ENCODE measurements at places on chromosomes 2 and 18.

DNA sequence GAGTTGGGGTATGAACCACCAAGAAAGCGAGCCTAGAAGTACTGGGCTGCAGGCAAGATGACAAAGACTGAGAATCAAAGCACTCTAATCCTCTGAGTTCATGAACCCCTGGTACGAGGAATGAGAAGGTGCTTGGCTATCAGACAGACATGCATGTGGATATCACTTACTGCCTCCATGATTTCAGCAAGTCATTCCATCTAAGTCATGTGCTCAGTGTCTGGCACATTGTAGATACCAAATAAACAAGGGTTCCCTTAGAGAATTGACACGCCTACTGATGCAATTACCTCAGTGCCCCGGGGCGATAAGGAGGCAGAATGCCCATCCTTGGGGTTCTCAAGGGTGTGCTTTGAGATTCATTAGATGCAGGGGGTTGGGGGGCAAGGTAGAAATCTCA is 125.6 kb upstream of the PKDCC start:
- DNase-seq, result no peak

DNA sequence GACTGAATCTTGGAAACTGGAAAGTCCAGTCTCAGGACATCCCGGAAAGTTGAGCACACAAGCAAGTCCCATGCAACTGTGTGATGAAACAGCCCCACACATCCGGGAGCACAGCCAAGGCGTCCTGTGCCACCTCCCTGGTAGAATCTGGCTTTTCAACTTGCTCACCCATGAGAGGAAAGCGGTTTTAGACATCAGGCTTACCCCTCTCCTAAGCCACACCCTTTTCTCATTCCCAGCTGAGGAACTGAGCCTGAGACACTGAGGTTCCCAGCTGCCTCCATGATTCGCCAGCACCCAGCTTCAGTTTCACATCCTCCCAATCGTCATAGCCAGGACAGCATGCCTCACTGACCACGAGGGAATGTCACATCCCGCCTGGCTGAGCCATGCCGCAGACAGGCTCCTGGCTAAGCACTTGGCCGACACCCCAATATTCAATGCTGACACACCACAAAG is 60.3 kb downstream of the STEAP3 start:
- no peak for DNase-seq

- no peak for DNase-seq
Observed at GRCh38 chr2:73290049-73290839, 3.1 kb downstream of the EGR4 start.

- DNase-seq, result no peak
Observed at GRCh38 chr18:76994086-76994654, 138.4 kb downstream of the MBP start.

DNA sequence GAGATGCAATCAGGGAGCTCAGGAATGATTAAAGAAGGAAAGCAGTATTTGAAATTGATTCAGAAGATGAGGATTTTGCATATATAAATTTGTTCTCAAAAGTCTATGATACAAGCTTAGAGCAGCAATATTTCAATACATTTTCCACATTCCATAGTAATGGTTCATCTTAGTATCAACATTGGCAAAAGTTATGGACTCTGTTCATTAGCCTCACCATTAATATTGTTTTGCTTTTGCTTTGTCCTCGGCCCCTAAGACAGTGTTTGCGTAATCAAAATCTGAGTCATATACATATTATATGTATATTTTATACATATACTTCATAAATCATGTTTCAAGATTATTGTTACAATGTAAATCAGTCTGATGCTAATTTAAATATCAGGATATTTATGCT is 176.6 kb downstream of the CNTNAP5 start:
- DNase-seq, result no peak

GRCh38 chr2:103875131-103875530 is 978.8 kb upstream of the POU3F3 start:
- no peak for DNase-seq

- DNase-seq, result no peak
Observed at GRCh38 chr2:7697052-7697451, 779.8 kb downstream of the RNF144A start.

GRCh38 chr2:149192427-149192826 is 138.0 kb upstream of the LYPD6 start:
- DNase-seq, result no peak

- DNase-seq, result no peak
Observed at GRCh38 chr2:173574324-173575112, 219.8 kb downstream of the CDCA7 start.

DNA sequence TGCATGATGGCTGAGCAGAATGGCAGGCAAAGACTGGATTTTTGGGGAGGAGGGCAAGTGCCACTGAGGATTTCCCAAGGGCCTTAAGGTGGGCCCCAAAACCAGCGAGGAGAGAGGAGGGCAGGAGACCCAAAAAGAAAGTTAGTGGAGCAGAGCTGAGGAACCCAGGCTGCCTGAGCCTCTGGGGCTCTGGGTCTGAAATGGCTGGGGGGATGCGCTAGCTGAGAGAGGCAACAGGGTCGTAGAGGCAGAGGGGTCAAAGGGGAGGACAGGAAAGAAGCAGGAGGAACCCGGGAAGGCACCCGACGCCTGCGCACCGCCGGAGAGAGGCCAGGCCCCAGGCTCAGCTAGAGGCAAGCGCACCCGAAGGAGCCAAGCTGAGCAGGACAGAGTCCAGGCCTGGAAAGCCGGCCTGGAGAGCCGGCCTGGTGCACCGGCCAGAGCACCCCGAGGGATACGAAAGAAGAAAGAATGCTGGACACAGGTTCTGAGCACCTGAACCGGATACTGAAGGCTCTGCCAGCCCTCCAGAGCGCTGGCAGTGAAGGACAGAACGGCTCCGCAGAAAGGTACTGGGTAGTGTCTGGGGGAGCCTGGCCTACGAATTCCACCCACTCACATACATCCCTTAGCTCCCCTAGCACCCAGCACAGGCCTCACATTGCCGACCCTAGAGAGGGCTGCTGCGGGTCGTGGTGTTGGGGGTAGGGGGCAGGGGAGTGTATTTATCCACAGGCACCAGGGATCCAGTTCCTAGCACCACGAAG is 39.5 kb upstream of the ATP6V1B1 start:
- DNase-seq, result no peak

DNA sequence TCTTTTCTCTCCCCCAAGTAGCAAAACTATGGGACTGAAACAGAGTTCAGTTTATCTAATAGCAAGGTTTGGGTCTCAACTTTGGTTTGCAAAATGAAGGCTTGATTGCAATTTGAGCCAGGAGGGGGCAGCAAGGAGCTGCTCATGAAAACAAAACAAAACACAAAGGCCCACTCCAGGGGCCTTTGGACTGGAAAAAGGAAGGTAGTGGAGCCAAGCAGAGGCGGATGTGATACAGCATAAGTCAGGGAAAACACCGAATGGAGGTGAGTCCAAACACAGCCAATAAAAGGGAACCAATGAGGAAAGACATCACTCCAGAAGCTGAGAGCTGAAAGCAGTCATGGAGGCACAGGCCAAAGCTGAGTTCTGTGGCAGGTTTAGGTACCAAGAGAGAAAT is 799.7 kb upstream of the ACVR2A start:
- DNase-seq, result no peak

GRCh38 chr2:205734436-205735037 is 52.2 kb downstream of the NRP2 start:
- DNase-seq, result no peak

GRCh38 chr2:1115843-1116539 is 165.3 kb downstream of the SNTG2 start:
- no peak for DNase-seq

- DNase-seq, result no peak
Observed at GRCh38 chr2:126795656-126796055, 103.0 kb upstream of the TEX51 start.

DNA sequence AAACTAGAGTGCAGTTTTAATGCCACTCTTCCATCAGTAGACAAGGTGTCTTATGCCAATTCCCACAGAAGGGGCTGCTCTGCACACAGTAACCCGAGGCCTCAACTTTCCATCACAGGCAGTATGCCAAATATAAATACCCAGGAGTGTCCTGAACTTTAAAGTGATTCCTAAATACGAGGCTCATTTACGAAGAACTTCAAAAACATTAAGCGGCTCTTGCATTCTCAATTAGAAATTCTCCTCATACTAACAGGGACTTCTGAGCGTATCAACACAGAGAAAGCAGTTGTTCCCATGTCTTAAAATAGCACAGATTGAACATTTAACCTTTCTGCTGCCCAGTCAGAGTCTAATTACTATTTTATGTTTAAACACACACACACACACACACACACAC is 638.6 kb downstream of the ERBB4 start:
- no peak for DNase-seq

- no peak for DNase-seq
Observed at GRCh38 chr2:144477281-144477956, 42.5 kb downstream of the ZEB2 start.

DNA sequence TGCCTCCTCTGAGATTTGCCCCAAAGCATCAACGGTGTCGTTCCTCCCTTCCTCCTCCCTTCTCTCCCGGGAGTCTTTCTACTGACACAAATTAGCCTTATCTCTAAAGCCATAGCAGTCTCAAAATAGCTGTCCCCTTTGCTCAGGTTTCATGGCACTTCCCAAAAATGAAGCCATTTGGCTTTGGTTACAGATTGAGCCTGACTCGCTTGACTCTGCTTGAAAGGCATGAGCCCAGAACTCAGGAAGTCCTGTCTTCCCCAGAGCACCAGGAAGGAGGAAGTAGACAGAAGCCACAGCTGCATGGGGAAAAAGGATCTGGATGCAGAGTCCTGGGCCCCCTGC is 234.4 kb upstream of the RGPD4 start:
- DNase-seq, result no peak

GRCh38 chr18:76874642-76875389 is 52.5 kb downstream of the ZNF236 start:
- no peak for DNase-seq

- DNase-seq, result no peak
Observed at GRCh38 chr2:69013840-69014821, 1.2 kb downstream of the ANTXR1 start.

DNA sequence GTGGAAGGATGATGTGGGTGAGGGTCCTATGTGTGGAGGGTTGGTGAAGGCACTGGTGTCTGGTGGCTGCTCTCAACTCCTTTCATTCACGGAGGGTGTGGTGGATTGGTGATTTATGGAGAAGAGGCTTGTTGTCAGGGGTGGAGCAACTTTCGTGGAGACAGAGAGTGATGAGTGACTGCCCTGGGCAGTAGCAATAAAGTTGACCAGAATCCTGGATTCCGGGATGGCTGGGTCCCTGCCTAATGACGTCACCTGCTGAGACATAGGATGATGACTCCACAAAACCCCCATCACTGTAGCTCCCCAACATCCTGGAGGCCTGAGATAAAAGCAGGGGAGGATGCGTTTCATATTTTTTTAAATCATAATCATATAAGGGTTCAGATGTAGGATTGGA is 193.0 kb downstream of the ACKR3 start:
- no peak for DNase-seq

- DNase-seq, result no peak
Observed at GRCh38 chr18:8262221-8262620, 347.0 kb upstream of the RAB12 start.

- no peak for DNase-seq
Observed at GRCh38 chr18:3224223-3224622, 4.5 kb upstream of the MYOM1 start.

Data from stimulated activated CD4-positive, alpha-beta T cell treated with anti-CD3 and anti-CD28 coated beads, Interleukin-1b, Interleukin-23, amount 100 ng/mL, for 1 hour (primary cell).